T47D (cell line): ENCODE measurements at places on chromosomes 4 and X.
A peak's percentile ranks its signal among the peaks of the same experiment; 100 is the strongest.

DNA sequence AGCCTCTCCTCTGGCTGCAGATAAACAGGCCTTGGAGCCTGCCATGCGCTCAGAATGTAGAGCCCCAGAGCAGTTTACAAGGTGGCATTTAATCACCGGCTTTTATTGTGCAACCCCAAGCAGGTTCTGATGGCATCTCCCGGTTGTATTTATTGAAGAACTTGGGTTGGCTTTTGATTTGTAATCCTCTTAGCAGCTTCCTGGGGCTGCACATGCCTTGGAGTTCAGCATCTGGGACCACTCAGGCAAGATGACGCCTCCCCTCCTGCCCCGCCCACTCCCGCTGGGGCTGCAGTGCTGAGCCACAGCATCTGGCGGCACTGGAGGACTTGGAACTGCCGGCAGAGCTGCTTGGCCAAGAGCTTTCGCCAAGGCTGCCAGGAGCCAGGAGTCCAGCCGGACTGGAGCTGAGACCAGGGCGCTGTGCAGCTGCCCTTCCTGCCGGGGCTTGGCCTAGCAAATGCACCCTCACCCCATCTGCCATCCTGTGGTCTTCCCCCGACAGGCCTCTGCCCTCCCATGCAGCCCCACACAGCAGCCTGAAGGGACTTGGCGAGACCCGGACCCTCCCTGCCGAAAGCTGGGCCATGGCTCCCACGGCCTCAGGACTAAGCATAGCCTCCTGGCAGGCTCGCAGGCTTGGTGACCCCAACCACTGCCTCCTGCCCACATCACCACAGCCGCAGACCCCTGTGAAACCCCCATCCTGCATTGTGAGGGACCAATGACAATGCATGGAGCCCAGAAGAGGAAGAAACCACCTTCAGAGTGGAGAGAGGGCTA, 5.4 kb downstream of the HTRA3 start:
- peak; percentile 15 for DNase-seq

GRCh38 chr4:120561648-120562047, 360.9 kb downstream of the PRDM5 start:
- DNase-seq, result no peak

DNA sequence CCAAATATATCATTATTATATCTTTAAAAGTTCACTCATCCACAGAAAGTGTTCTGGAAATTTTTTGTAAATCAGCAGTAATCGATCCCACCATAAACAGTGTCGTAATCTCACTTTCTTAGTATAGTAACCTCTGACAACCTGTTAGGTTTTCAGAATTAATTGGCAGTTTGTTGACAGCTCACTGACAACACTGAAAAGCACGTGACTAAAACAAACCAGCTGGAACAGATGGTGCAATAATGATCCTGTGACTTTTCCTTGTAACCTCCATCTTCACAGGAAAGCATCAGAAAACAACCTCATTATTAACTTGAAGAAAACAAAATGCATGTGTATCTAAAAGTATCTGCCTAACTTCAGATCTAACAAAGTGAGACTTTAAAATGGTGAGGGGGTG, 48.5 kb downstream of the FSTL5 start:
- no peak for DNase-seq

DNA sequence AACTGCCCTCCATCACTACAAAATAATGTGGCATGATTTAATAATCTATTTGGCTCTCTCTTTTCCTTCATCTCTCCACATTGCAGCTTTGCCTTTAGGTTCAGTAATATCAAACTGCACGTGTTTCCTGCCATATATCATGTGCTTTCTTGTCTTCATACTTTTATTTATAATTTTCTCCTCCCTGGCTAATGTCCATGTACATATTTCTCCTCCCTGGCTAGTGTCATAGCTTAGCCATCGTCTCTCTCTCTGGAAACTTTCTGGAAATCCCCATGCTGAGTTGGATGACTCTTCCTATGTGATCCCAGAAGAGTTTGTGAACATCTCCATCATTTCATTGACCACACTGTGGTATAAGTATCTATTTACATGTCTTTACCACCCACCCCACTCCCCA, 21.3 kb upstream of the PDGFC start:
- DNase-seq, result no peak

DNA sequence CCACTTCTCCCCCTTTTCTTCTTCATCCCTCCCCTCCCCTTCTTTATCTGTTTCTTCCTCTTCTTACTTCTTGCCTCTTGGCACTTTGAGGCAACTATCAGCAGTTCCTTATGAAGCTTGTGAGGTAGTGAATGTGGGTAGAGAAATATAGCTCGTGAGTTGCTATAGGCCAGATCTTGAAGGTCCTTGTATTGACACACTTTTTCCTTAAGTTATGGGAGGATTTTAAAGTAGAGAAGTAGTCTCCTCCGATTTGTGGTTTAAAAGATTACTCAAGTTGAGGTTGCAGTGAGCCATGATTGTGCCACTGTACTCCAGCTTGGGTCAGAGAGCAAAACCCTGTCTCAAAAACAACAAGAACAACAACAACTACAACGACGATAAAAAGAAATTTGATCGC, 3.4 kb upstream of the RRAGB start:
- DNase-seq, result no peak

DNA sequence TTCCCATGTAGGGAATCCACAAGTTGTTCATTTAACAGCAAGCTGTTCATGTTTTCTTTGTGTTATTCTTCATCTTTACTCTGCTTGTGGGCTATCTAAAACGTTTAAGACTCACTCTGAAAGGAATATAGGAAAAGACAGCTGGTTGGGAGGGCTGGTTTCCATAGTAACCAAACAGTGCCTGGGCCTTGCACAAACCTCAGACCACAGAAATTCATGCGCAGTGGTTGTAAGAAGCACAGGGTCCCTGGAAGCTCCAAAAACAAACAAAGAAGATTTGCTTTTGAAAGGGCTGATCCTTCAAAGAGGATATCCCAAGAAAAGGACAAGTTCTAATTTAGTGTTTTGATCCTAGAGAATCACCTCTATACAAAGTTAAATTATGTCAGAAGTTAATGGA, 7.8 kb downstream of the SERTM2 start:
- no peak for DNase-seq
